ENCODE measurements at places on chromosomes 6 and 20.

DNA sequence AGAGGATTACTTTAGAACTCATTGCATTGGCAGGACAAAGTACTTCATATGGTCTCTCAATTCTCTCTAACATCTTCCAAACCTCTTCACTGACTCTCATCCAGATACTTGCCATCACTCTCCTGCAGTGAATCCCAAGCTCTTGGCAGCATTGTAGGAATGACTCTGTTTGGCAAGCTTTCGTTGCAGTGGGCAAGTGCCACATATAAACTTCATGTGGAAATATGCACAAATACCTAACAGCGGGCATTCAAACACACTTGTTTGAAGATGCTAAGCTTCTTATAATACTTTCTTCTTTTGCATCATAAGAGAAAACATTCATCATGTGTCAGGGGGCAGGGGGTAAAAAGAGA lies 86.2 kb upstream of the F13A1 start:
- no peak for DNase-seq

DNA sequence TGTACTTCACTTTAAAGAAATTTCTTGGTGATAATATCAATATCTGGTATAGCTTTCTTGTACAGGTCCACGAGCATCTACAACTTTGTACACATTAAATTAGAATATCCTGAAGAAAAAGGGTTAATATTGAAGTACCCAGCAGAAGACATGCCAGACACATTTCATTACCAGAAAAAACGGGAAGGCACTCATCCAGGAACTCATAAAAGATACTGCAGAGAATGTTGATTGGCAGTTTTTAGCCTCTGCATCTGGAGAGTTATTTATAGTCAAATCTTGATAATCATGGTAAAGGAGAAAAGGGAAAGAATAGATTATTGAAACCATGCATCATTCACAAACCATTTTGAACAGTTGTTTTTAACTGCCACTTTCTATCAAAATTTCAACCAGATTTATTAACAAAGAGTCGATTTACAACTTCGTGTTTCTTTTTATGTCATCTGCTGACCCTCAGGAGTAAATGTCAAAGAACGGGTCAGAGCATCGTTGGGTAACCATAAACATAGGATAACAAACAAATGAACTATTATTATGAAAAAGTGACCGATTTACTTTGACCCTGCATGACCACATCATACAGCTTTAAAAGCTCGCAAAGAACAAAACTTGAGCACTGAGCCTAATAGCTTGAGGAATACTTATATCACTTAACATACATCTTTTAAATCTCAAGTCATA lies 229.2 kb upstream of the SGK1 start:
- DNase-seq: no peak

DNA sequence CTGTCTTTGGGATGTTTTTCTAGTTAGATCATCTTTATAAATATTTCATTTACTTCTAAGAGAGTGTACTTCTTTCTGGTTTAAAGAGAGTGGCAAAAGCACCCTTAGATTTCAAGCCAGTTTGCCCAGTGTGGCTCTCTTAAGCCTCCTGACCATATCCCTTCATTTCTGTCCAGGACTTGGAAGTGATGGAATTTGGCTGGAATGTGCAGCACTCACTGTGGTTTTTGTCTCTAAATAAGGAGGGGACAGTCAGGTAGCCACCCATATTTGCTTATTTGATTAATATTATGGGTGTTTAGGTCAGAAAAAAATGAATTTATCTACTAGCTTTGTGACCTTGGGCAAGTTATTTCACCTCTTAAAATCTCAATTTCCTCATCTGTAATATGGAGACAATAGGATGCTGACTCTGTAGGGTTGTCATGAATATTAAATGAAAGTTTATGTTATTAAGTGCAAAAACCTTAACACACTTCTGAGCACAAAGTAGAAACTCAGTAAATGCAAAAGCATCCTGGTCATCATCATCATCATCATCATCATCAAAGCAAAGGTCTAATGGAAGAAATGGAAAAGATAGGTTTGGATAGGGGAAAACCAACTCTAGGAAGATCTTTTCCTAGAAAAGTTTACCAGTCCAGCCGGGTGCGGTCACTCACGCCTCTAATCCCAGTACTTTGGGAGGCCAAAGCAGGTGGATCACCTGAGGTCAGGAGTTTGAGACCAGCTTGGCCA lies 3.1 kb downstream of the CRYBG1 start:
- DNase-seq: no peak

GRCh38 chr6:134850721-134851305 lies 99.1 kb downstream of the ALDH8A1 start:
- no peak for DNase-seq

DNA sequence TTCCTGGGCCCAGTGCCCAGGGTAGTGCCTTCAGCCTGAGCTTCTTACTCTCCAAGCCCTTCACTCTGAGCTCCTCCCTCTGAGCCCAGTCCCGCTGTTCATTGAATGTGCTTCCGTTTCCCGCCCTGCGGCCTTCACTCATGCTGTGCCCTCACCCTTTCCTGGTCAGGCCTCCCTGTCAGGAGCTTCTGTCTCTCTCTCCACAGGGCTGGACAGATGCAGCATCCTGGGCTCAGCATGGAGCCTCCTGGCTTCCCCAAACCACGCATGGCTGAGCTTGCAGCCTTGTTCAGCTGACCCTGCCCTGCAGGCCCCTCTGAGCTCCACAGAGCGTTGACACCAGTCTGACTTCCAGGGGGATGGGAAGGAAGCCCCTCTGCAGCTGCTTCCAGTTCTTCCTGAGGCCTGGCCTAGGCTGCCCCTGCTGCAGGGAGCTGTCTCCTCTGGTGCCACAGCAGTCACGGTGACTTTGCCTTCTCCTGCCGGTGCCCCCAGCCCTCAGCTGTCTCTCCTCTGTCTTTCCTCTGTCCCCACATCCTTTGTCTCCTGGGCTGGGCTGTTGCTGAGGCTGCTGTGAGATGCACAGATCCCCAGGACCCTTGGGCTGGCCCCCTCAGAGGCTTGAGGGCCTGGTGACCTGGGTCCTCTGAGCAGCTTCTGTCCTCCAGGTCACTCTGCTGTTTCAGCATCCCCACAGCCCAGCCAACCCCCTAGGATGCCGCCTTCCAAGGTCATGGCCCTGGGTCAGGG lies 7.9 kb upstream of the MYT1 start:
- no peak for DNase-seq

DNA sequence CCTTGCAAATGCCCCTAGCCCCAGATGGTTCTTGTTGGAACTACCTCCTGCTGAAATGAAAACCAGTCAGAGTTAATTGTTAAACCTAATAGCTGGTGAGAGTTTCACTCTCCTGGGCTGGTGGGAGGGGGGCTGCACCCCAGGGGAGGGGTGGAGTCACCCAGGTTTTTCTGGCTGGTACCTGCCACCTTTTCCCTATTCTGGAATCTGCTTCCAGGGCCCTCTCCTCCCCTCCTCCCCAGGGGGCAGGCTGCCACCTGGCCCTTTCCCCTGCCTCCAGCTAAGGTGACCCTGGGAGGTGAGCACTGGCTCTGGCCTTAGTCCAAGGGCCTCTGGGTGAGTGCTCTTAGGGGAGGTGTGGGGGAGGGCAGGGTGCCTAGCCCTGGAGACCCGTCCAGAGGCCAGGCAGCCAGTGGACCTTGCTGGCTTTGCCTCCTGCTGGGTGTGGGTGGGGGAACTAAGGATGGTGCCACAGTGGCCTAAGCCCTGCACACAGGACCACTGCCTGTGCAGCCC lies 48.8 kb upstream of the EPB41L1 start:
- DNase-seq: no peak

GRCh38 chr20:13638162-13638495 lies 603 bp downstream of the TASP1 start:
- no peak for DNase-seq

DNA sequence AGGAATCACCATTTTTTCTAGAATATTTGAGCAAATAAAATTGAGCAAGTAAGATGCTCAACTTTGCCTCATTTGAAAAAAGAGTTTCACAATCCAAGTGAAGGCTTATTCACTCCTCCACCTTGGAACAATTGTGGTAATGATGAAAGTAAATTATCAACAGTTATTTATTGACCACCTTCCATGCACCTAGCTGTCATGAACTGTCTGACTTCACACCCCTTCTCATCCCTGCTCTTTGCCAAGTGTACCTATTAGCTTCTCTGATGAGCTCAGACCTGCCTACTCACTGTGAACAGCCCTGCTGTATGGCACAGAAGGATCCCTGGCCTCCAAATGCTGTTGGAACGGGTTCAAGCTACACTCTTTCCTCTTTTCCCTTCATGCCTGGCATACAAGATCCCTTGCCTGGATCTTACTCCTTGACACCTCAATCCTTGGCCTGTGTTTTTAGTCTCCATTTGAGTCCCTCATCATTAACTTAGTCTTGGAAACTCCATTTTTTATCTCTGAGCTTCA lies 99.0 kb upstream of the PREP start:
- DNase-seq: no peak

GRCh38 chr6:103344554-103345163 lies 1515.1 kb downstream of the HACE1 start:
- no peak for DNase-seq

DNA sequence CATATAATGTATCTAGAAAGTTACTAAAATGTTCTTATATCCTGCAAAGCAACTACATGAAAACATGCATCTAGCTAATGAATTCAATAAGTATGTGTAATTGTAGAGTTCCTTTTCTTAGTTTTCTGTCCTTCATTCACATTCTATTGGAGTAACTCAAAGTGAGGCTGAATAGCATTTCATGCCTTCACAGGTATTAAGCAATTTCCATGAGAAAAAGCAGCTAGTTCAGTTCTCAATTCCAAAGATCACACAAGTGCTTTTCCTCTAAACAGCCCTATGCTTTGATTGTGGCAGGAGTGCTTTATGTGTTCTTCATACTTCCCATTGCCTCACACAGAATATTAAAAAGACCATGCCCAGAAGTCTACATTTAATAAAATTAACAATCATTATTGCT lies 274.9 kb downstream of the RFPL4B start:
- DNase-seq: no peak

All from erythroblast (primary cell).